Panc1 (cell line): ENCODE measurements at places on chromosomes 12 and 14. TPM values are rescaled to one million over a fixed set of nuclear protein-coding genes. Genes with fewer than 3 reads are reported as not detected.

The STAB2 gene
- total RNA-seq = not detected

The SCN8A gene
- 8.6 TPM for total RNA-seq

The NOVA1 gene
- not detected for total RNA-seq

The JKAMP gene
- total RNA-seq = 36.0 TPM

The ASB8 gene
- 17.1 TPM for total RNA-seq

The TMEM132C gene
- not detected for total RNA-seq

The C12orf50 gene
- not detected for total RNA-seq

- DNase-seq = no peak
These were observed 56.7 kb upstream of the LRFN5 start for GRCh38 chr14:41549821-41550607.

GRCh38 chr12:49673446-49674317 lies 33.5 kb downstream of the FMNL3 start:
- DNase-seq = no peak

GRCh38 chr14:93540235-93540634 lies 109.5 kb downstream of the UNC79 start:
- no peak for DNase-seq

GRCh38 chr12:1830981-1831963 lies 10.9 kb downstream of the LRTM2 start:
- DNase-seq = no peak

DNA sequence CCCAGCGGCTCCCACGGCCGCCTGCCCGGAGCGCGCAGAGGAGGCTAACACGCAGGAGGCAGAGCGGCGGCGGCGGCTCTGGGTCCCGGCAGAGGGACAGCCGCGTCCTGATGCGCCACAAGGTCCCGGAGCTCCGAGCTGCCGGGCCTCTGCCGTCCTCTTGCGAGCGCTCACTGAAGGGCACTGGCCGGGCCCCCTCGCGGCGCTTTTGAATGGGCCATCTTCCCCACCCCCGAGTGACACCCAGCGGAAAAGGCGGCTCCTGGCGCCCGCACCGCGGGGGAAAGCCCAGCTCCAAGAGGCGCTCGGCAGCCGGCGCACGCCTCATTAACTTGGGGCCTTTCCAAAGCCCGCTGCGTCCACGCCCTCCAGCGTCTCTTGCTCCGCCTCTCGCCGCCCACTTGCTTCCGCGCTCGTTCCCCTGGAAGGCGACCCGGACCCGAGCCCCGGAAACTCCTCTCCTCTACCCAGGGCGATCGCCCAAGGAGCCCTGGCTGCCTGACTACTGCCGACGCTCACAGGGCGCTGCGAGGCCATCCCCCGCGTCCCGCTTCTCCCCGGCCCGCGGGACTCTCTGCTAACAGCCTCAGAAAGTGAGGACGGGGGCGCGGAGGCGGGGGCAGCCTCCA lies at the start of gene PHLDA1:
Gene PHLDA1 (minus strand): TSS at position 363 of the 629 bp plus-strand sequence.
- no peak for DNase-seq

DNA sequence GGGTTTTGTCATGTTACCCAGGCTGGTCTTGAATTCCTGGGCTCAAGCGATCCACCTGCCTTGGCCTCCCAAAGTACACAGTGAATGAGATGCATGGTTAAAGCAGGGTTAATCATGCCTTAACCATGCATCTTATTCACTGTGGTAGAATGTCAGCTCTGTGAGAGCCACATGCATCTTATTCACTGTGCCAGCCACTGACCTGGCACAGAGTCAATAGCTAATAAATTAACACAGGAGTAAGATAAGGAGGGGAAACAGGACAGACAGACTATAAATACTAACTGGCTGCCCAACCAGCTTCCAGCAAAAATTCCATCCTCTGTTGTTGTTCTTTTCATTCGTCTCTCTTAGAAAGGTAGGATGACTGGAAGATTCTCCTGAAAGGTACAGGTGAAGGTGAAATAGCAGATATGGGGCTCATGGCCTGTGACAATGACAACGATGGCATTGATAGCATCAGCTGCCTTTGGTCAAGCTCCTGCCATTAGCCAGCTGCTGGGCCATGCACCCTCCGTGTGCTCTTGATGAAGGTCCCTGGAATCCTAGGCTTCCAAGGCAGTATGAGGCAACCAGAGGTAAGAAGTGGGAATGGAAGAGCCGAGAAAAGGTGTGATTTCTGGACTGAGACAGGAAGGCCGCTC lies 76.6 kb downstream of the ZNF664 start:
- DNase-seq = no peak

DNA sequence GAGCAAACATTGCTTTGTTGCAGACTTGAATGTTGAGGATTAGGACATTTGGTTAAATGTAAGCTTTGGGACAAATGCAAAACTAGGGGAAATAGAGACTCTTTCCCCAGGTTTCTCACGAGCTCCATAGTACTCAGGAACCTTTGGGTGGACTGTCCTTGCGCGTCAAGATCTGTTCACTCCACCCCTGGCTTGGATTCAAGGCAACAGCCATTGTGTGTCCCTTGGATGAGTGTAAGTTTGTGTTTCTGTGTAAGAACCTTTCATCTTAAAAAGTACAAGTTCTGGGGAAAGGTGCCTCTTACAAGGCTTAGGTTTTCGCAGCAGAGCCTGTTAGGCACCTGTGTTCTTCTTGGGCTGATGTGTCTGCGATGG lies 3.7 kb downstream of the SUSD6 start:
- DNase-seq = no peak

GRCh38 chr12:131918311-131919050 lies 10.6 kb upstream of the PUS1 start:
- DNase-seq = no peak

DNA sequence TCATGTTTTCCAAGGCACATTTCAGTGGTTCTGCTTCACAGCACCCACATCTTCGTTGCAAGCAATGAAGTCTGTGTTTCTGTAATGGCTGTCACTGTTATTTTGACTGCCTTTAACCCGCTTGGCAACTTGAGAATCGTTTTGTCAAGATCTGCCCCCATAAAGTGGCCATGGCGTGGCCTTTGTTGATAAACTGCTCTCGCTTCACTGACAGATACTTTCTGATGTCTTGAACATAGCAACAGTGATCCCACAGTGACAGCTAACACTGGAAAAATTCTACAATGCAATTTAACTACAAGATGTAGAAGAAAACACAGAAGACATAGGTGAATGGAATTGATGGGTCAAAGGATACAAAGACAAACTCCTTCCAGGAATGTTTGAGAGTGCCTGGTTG lies 184.2 kb downstream of the KLHL28 start:
- no peak for DNase-seq

GRCh38 chr12:80763874-80764273 lies 47.2 kb downstream of the MYF5 start:
- peak; percentile 5 for DNase-seq

GRCh38 chr14:39279515-39279914 lies 45.8 kb downstream of the MIA2 start:
- DNase-seq = no peak

DNA sequence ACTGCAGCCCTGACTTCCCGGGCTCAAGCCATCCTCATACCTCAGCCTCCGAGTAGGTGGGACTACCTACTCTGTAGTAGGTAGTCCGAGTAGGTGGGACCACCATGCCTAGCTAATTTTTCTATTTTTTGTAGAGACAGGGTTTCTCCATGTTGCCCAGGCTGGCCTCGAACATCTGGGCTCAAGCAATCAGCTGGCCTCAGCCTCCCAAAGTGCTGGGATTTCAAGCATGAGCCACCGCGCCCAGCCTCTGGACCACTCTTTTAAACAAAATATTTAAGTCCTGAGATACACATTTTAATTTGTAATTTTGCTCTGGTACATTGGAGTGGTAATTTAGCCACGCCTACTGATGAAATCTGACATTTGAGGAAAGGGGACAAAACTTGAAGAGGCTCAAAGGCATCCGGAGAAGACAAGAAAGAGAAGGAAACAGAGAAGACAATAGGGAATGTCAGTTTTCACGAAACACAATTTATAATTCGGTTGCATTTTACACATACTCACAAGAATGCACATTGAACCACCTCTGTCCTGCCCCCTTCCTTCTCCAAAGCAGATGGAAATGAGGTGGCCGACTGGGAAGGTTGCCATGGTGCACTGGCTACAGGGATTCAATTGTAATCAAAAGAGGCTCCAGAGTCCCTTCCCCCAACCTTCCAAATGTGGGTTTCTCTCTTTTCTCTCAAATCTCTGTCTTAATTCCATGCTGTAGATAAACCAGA lies 9.7 kb upstream of the TUBA1A start:
- DNase-seq = no peak

DNA sequence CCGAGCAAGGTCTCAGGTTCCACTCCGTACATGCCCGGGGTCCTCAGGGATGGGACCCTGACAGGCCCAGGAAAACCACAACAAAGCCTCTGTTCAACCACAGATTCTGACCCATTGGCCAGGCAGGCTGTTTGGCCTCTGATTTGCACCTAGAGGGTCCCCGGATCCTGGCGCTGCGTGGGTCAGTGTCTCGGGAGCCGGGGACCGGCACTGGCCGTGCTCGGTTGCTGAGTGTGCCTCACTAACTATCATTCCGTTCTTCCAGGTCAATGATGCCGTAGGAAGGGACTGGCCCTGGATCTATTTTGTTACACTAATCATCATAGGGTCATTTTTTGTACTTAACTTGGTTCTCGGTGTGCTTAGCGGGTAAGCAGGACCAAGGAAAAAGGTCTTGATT lies 290.2 kb upstream of the FKBP4 start:
- no peak for DNase-seq

GRCh38 chr12:83932011-83932410 lies 980.6 kb downstream of the SLC6A15 start:
- DNase-seq = no peak

- no peak for DNase-seq
These were observed 1319.1 kb downstream of the TMEM121 start for GRCh38 chr14:106845286-106846087.

- DNase-seq = no peak
These were observed 3.6 kb upstream of the LGALS3 start for GRCh38 chr14:55125403-55125802.

DNA sequence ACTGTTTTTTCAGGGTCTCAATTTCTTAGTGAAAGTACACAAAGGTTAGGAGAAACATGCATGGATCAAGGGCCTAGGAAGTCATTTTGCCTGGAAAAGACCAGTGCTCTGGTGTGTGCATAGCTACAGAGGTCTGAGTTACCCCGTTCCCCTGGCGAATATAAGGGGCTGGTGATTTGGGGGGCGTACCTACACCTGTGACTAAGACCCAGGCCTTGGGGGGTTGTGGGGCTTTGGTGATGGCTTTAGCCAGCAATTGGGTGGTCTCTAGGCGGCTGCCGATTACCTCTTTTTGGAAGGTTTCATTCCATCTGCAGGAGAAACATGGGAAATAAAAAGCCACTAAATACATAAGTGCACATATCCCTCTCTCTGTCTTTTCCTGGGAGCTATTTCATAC lies 1.1 kb downstream of the SDR39U1 start:
- no peak for DNase-seq
